ENCODE measurements at places on chromosomes 4 and X.
A peak's percentile ranks its signal among the peaks of the same experiment; 100 is the strongest.

GRCh38 chrX:19698122-19698521, 182.8 kb upstream of the MAP3K15 start:
- DNase-seq = peak; percentile 61

GRCh38 chrX:72254816-72255215, 16.0 kb upstream of the ERCC6L start:
- no peak for DNase-seq

- DNase-seq = no peak
These were observed 32.8 kb upstream of the GLRB start for GRCh38 chr4:157043131-157043530.

GRCh38 chrX:77899081-77899828, at the start of gene COX7B:
Gene COX7B (plus strand): TSS chrX:77899468. CDS start chrX:77899554, 86 bp downstream.
- peak; percentile 46 for DNase-seq

DNA sequence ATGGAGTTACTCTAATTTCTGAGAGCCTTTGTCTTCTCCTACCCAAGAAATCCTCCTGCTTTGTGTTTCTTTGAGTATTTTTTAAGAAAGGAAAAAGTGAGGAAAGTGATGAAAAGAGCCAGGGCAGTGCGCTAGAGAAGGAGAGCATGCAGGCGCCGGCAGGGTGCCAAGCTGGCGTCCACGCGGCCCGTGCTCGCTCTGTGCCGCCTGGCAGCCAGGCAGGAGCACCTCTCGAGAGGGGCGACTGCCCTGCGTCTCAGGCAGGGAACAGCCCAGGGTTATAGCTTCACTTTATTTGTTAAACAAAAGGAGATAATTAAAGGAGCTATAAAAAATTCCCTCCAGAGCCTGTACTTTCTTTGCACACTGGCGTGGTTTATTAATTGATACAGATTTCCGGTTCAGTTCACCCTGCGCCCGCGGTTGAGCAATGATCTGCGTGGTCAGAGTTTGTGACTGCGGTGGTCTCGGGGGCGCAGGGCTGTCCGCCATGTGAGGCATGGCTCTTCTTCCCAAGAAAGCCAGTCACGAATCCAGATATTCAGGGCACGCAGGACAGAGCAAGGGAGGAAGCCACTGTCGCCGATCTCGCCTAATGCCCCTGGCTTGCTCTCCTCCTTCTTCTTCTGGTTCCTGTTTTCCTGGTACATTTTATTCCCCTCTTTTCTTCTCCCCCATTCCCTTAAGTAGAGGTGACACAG, 110.8 kb upstream of the PAQR3 start:
- no peak for DNase-seq

DNA sequence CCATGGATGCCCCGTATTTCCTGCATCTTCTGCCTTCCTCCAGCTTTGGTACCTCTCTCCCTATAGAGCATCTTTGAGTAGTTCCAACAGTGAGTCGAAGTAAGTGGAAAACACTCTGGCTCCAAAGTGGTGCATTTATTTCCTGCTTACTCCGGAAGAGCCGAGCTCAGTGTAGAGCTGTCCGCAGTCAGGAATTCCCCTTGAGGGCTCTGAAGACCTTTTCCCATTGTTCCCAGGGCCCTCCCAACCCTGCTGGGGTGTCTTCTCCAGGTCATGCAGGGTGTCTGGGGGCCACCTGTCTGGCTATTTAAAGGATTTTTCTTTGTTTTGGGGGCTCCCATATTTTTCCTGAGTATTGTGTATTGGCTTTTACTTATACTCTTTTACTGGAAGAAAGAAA, 118.6 kb upstream of the MXRA5 start:
- no peak for DNase-seq

GRCh38 chrX:65758505-65758904, 91.1 kb downstream of the MSN start:
- DNase-seq = no peak

- no peak for DNase-seq
These were observed 253.2 kb upstream of the GK2 start for GRCh38 chr4:79661196-79661595.

DNA sequence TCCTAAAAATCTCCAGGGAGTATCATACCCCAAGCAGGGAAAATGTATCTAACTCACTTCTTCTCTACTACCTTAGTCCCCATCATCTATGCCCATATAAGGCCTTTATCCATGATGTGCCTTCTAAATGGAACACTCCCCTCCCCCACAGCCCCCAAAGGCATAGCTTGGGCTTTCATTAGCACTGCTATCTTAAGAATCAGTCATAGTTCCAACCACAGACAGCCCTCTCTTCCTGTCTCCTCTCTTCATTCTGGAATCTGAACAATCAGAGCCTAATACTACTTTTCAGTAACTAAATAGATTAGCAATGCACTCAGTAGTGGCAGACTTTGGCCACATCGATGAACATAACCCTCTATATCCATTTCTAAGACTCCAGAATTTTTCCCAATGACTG, 313.2 kb upstream of the DKK2 start:
- DNase-seq = no peak

GRCh38 chr4:11039634-11040131, 355.1 kb upstream of the CLNK start:
- no peak for DNase-seq

DNA sequence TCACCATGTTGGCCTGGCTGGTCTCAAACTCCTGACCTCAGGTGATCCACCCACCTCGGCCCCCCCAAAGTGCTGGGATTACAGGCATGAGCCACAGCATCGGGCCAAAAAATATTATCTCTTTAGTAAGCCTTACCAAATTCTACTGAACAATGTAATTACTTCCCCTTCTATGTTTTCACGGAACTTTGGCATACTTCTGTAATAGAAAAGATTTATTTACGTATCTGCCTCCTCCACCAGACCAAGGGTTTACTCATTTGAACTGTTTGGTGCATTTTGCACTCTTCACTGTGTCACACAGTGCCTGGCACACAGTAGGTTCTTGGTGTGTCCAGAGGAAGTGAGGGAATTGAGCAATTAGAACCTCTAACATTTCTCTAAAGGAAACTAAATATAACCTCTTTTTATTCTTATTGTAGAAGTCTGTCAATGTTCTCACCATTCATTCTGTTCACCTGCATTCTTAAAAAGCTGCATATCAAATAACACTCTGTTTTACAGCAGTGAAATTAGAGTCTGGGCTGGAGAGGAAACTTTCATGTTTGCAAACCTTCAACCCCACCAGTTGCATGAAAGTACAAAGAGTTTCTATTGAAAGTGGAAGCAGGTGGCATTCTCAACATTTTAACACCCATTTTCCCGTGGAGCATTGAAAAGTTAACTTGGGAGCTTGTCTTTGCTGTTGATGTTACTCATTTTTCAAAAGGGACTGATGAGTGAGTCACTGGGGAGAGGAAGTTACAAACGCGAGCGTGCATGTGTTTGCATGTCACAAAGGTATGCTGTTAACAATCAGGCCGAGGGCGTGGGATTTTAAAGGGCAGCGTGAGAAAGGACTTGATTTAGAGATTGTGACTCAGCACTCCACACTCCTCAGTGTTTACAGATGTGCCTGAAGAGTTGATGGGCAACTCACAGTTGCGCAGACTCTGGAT, 314.1 kb downstream of the STK32B start:
- no peak for DNase-seq

DNA sequence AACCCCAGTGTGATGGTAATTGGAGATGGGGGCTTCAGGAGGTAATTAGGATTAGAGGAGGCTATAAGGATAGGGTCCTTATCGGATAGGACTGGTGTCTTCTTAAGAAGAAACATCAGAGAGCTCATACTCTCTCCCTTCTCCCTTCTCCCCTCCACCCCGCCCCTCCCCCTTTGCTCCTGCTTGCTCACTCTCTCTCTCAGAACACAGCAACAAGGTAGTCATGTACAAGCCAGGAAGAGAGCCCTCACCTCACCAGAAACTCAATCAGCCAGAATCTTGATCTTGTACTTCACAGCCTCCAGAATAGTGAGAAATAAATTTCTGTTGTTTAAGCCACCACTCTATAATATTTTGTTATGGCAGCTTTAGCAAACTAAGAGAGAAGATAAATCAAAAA, 4.5 kb downstream of the DDX60L start:
- DNase-seq = no peak

DNA sequence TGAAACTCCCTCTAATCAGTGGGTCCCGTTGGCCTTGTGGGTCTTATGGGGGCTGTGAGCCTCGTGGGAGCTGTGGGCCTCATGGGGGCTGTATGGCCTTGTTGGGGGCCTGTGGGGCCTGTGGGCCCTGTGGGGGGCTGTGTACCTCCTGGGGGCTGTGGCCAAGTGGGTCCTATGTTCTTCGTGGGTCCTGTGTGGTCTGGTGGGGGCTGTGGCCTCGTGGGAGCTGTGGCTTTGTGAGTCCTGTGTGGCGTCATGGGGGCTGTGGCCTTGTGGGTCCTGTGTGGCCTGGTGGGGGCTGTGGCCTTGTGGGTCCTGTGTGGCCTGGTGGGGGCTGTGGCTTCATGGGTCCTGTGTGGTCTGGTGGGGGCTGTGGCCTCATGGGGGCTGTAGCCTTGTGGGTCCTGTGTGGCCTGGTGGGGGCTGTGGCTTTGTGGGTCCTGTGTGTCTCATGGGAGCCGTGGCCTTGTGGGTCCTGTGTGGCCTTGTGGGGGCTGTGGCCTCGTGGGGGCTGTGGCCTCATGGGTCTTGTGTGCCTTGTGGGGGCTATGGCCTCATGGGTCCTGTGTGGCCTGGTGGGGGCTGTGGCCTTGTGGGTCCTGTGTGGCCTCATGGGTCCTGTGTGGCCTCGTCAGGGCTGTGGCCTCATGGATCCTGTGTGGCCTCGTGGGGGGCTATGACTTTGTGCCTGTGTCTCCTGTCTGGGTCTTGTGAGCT, 7.4 kb downstream of the PCGF3 start:
- DNase-seq = no peak

DNA sequence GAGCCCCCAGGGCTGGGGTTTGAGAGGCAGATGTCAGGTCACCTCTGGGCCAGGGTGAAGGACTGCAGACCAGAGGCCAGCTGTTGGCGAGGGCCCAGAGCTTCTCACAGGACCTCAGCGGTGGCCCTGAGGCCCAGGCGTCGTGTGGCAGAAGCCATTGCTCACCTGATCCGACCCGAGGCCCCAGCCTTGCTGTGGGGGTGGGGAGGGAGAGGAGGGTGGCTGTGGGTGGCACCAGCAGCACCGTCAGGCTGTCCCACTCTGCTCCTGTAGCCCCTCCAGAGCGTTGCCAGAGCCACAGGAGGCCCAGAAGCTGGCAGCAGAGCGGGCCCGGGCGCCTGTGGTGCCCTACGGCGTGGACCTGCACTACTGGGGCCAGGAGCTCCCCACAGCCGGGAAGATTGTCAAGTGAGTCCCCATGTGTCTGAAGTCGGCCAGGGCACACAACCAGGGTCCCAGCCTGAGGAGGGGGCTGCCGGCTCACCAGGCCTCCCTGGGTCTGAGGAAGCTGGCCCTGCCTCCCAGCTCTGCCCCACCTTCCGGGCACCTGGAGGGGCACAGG, 28.8 kb downstream of the UVSSA start:
- DNase-seq = peak; percentile 5

GRCh38 chr4:99859618-99860017, 34.6 kb downstream of the LAMTOR3 start:
- DNase-seq = no peak

DNA sequence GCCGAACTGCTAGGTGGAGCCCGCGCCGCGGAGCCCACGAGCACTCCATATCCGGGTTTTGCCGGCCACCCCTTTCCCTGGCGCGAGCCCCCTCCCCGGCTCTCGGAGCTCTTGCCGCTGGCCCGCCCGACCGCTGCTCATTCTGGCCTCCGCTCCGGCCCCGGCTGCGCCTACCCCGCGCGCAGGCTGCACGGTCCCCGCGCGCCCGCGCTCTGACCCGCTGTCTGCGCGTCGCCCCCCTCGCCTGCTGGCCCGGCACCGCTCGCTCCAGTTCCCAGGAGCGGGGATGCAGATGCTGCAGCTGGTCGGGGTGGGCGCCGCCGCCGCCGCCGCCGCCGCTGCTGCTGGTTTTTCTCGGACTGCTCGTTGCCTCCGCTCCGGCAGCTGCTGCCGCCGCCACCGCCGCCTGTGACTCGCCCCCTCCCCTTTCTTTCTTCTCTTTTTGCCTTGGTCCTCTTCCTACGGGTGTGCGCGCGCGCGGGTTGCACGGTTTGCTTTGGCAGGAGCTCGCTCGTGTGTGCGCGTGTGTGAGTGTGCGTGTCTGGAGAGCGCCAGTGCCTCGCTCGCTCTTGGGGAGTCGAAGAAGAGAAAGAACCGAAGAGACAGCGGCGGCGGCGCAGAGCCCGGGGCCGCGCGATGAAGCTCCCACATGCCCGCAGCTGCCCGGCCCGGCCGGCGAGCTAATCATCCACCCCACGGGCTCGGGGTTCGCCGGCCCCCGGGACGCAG, at the start of gene ADGRL3:
TSS of gene ADGRL3 (plus strand) at position 140 of the 729 bp plus-strand sequence.
- DNase-seq = peak; percentile 68

GRCh38 chr4:123477711-123478209, 81.2 kb downstream of the SPRY1 start:
- DNase-seq = no peak

DNA sequence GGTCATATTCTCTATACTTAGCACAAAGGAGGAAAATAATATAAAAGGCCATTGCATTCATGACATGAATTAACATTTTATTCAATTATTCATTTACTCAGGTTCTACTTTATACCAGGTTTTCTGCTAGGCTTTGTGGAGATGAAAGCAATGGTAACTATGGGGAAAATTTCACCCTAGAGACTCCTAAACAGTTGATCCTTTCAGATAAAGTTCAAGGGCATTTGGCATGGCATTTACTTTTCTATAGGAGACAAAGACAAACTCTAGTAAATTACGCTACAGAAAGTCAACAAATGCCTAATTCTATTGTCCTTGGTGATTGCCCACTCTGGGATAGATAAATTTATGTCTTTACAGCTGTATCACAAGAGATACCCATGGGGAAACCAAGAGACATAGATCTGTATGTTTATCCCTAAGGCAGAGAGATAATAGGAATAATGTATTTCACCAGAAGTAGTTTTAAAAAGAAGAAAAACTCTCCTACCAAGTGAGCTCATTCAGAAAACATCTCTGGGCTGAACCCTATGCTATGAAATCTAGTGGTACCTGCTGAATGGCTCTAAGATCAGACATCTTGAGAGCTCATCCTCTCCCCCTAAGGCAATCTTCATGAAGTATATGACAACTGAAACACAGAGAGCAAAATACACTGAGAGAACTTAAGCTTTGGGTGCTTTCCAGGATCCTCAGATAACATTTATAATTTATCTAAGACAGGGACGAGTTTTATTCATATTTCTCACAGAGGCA, 316.7 kb downstream of the ANTXR2 start:
- DNase-seq = no peak

GRCh38 chrX:17521871-17522693, 147.1 kb downstream of the NHS start:
- no peak for DNase-seq
